ENCODE measurements at places on chromosomes 3 and 15.
A peak's percentile ranks its signal among the peaks of the same experiment; 100 is the strongest.

- no peak for DNase-seq
Observed at GRCh38 chr3:28556195-28556594, 207.6 kb upstream of the AZI2 start.

DNA sequence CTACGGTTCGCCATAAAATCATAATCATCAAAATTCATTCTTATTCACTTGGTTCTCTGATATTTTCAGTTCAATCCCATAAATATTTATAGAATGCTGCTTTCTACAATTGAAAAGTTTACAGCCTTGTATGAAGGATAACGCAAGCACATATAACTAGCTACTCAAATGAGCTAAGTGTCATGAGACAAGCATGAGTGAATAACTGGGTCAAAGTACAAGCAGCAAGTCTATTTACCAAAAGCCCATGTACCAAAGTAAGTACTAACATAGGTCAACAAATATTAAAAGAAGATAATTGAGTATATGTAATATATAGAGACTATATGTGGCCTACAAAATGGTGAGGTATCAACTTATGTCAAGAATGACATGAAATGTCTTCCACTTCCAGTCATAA, 596.6 kb downstream of the GBE1 start:
- DNase-seq, result no peak

GRCh38 chr3:156382458-156383346, 172.2 kb downstream of the SSR3 start:
- DNase-seq, result no peak

DNA sequence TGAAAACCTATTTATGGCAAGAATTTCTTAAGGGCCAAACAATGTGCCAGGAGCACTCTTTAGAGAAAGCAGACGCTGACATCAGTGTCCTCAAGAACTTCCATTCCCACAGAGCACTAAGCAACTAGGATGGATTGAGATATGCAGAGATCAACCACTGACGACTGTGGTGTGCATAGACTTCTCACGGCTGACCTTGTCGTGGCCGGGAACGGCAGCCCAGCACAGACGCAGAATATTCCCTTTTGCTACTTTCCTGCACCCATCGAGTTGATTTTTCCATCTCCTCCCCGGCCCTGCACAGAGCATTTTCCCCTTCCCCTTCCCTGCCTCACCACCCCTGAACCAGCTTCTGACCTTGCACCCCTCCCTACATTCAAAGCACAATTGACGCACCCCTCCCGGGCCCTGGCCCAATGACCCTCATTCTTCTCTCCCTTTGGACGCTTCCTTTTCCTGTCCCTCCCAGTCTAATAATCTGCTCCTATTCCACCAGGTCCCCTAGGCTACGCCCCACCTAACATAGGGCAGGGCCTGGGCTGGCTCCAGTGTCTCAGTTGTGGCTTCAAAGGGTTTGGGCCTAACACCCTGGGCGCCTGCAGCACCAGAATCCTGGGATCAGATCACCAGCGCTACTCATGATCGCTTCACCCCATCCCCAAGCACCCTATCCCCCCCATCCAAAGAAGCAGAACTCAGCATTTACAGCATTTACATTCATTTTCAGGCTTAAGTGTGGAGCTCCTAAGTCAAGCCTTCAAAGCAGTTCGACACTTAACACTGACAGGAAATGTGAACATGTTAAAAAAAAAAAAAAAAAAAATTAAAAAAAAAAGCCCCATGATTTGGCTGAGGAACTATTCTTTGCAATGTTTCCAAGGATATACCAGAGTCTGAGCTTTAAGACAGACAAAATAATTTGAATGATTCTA, 151.2 kb downstream of the FOXP1 start:
- DNase-seq, result no peak

GRCh38 chr3:117346901-117347300, 637.3 kb downstream of the TUSC7 start:
- no peak for DNase-seq

DNA sequence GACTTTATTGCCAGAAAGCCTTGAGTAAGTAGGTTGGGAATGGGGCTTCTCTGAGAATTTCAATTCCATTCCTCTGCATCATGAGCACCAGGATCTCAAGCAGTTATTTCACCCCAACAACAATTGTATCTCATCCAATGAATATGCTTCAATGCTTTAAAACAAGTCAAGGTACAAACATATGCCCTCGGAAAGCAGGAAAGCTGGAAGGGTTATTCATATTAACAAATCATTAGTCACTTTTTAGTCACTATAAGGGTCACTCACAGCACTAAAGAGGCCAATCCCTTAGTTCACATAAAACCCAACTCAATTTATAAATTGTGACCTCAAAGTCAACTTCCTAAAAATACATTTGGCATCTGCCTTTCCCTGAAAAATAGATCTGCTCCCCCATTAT, 16.2 kb downstream of the MB21D2 start:
- no peak for DNase-seq

GRCh38 chr3:156732261-156732660, 57.9 kb downstream of the TIPARP start:
- no peak for DNase-seq

- DNase-seq, result no peak
Observed at GRCh38 chr15:95405447-95405846, 925.1 kb upstream of the NR2F2 start.

GRCh38 chr15:41506796-41507341, 6.8 kb downstream of the LTK start:
- DNase-seq, result no peak

- DNase-seq, result no peak
Observed at GRCh38 chr3:113697500-113698090, 1.2 kb upstream of the USF3 start.

DNA sequence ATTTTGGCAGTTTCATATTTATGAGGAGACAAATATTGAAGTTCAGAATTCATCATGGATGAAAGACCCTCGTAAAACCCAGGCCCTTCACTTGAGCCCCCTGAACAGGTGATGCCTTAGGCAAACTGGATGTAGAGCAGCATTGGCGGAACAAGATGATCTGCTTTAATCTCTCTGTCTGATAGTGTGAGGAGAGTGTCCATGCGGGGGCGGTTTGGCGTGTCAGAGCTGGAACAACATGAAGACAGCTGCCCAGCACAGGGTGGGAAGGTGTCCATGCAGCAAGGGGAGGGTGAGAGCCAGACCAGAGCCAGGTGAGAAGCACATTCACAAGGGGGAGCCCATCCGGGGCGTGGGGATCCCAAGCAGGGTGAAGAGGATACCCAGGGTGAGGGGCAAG, 31.8 kb upstream of the ANP32A start:
- no peak for DNase-seq

DNA sequence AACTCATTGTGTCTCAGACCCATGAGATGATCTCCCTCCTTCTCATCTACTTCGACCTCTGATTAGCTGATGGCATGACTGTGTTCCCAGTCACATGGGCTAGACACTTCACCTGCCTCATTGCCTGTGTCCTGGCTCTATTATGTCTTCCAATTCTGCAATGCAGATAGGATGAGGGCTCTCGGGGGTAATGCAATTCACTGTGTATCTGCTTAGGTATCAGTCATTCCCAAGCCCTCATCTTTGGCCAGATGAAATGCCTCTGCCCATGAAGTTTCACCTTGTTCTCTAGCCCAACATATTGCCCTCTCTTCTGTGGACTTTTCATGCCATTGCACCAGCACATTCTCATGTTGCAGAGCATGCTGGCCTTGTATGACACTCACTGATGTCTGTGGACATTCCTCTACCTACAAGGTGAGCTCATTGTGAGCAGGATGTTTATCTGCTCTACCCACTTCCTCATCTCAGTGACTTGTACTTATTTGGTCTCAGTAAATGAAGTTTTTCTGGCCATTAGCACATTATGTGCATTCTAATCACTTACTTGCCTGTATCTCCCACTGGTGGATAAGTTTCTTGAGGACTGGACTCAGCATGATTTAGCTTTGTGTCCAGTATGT, 32.3 kb downstream of the MOBP start:
- DNase-seq, result no peak

GRCh38 chr3:122255757-122256439, 69.2 kb upstream of the CSTA start:
- DNase-seq, result no peak

DNA sequence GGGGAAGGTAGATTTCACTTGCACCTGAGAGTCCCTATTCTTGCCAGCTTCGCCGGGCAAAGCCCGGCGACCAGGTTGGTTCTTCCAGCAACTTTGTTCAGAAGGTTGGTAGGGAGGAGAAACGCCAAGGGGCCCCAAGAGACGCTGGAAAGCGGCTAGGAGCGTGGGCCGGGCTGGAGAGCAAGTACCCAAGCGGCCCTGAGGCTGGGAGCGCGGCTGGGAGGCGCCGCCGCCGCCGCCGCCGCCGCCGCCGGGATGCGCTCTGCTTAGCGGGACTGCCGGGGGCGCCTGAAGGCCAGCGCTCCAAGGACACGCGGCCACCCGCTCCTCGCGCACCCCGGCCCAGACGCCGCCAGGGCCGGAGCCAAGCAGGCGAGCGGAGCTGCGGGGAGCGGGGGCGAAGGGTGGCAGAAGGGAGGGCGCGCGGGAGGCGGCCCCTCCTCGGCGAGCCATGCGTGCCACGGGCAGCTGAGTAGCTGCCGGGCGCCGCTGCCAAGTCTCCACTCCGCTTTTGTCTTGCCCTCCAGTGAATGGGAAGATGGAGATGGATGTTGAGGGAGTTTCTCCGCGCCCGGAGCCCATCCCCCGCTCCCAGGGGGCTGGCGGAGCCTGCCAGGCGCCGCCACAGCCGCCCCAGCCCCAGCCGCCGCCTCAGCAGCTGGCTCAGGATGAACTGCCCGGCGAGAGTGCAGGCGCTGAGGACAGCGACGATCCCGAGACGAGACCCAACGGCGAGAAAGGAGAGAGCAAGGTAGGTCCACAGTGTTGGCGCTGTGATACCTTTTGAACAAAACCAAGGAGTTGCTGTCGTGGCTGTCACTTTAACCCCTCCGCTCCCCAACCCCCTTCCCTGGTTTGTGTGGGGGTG, 227.4 kb upstream of the AZI2 start:
- no peak for DNase-seq

- no peak for DNase-seq
Observed at GRCh38 chr15:78035861-78036476, 41.5 kb downstream of the TBC1D2B start.

DNA sequence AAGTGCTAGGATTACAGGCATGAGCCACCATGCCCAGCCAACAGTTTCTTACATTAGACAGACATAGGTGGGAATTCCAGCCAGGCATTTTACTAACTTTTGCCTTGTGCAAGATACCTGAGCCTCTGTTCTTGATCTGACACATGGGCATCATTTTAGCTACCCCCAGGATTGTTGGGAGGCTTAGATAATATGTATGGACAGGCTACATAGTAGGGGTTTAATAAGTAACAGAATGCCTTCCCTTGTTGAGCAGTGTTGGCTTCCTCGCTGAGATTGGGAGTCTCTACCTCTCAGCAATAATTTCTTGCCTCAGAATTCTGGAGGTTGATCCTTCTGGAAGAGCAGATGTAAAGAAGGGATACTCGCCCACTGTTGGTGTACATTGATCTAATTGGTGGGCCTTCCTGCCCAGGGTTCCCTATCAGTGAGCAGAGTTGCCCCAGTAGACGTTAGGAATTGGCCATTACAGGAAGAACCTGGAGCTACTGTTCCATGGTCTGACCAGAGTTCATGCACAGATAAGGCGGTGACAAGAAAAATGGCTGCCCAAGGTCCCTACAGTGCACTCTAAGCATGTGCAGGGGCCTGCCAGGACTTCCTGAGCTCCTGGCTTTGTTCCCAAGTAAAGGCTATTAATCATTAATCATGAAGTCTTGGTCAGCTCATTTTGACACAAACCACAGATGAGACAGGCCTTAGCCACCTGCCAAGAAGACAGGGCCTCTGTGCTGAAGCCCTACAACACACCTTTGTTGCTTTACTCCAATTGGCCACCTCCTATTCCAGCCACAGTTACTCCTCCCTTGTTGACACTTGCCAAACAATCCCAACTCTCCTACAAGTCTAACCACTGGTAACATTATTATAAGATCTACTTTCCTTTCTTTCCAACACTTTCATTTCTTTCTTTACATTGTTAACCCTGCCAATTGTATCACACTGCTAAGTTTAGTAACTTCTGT, 5.0 kb upstream of the IL17RE start:
- DNase-seq, result no peak

DNA sequence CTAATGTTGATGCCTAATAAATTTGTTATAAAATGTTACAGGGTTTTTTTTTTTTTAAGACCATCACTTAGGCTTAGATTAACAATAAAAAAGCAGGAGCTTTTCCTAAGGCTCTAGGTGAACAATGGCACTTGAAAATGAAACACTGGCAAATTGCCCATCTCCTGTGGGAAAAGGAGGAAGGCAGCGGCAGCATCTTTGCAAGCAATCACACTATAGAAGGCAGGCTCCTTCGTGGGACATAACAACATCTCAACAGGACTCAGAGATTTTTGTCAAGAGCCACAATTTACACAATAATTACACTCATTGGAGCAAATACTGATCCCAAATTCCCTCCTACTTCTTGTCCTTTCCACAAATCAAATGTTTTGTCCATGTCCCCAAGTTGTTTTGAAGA, 646.7 kb downstream of the ROBO2 start:
- peak; percentile 14 for DNase-seq

DNA sequence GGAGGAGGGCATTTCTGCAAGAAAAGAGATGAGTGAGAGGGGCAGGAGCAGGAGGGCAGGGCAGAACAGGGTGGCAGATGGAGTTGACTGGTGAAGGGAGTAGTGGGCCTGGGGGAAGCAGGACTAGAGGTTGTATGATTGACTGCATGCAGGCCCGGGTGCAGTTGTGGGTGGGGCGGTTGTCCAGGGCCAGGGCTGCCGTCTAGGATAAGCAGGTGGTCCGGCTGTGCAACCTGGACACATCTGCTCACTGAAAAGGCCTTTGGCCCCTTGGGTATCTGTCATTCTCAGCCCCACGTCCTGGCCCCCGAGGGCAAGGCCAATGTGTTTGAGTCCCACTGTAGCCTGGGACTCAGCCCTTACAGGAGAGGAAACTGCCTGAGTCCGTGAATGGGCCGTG, 25.4 kb downstream of the ALS2CL start:
- DNase-seq, result no peak

DNA sequence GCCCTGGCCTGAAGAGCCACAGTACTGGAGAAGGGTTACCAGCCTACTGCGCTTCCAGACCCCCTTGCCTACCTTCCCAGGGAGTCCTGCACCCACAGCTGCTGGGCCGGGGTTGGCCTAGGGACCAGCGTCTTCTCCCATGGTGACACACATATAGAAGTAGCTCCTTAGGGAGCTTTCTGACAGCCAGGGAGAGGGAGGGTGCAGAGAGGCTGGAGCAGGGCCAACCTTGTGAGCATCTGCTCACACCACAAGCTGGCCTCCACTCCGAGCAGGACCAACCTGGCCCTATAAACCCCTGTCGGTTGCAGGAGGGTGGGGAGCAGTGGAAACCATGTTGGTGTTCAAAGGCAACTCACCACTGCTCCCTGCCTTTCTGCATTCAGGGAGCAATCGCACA, 35.2 kb downstream of the SRPRB start:
- DNase-seq, result no peak

GRCh38 chr15:69623392-69624154, 171.0 kb downstream of the RPLP1 start:
- DNase-seq, result no peak

DNA sequence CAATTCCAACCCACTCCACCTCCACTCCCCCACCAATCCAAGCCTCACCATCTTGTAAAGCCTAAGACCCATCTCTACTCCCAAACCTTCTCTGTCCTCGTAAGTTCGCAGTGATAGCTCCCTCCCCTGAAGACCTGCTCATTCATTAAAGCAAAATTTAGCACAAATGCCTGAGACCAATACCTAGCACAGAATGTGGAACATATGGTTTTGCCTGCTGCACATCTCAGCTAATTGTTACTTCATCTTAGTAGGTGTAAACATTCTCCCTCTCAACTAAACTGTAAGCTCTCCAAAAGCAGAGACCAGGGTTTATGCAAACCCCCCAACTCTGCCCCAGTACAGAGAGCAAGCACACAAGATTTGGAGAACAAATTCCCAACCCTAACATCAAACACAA, 20.5 kb downstream of the DCLK3 start:
- DNase-seq, result no peak

GRCh38 chr3:97815149-97815917, 6.5 kb upstream of the CRYBG3 start:
- no peak for DNase-seq
